ENCODE measurements at places on chromosomes 16 and 17. TPM values are rescaled to one million over a fixed set of nuclear protein-coding genes. Genes with fewer than 3 reads are reported as not detected.

DNA sequence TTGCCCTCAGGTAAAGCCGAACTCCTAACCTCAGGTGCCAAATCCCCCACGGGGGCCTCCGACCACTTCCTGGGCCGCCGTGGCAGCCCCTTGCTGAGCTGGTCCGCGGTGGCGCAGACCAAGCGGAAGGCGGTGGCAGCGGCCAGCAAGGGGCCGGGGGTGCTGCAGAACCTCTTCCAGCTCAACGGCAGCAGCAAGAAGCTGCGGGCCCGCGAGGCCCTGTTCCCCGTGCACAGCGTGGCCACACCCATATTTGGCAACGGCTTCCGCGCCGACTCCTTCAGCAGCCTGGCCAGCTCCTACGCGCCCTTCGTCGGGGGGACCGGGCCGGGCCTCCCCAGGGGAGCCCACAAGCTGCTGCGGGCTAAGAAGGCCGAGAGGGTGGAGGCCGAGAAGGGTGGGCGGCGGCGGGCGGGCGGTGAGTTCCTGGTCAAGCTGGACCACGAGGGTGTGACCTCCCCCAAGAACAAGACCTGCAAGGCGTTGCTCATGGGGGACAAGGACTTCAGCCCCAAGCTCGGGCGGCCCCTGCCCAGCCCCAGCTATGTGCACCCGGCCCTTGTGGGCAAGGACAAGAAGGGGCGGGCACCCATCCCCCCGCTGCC, 51.6 kb downstream of the ACTG1 start:
- peak; percentile 88 for DNase-seq

DNA sequence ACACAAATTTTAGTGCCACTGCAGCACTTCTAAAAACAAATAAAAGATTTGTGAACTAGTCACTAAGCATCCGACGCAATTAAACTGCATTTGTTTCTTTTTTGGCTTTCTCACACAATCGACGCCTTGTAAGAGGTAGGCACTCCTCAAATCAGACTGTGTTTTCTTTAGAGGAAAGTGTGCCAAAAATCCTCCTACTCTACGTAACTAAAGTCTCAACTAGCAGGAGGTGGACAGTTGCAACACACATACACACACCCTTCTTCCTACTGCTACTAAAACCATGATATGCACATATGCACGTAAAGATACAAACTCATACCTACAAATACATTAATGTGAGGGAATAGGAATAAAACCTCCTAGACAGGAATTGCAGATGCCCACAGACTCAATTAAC, 844.7 kb upstream of the SOX9 start:
- DNase-seq = no peak

GRCh38 chr16:19400711-19401110, 17.0 kb upstream of the TMC5 start:
- no peak for DNase-seq

- no peak for DNase-seq
Observed at GRCh38 chr16:7755347-7755882, 422.8 kb downstream of the RBFOX1 start.

DNA sequence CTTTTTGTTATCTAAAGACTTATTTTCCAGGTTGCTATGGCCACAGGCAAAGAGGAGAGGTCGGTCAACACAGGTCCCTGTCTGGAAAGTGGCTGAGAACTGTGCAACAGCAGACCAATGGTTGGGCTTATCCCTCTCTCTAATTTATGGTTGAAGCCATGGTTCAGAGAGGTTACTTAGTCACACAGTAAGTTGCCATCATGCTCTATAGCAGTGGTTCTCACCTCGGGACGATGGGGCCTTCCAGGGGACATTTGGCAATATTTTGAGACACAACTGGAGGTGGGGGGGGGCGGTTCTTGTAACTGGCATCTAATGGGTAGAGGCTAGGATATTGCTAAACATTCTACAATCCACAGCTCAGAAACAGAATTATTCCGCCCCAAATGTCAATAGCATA, 842 bp upstream of the LDAF1 start:
- no peak for DNase-seq

DNA sequence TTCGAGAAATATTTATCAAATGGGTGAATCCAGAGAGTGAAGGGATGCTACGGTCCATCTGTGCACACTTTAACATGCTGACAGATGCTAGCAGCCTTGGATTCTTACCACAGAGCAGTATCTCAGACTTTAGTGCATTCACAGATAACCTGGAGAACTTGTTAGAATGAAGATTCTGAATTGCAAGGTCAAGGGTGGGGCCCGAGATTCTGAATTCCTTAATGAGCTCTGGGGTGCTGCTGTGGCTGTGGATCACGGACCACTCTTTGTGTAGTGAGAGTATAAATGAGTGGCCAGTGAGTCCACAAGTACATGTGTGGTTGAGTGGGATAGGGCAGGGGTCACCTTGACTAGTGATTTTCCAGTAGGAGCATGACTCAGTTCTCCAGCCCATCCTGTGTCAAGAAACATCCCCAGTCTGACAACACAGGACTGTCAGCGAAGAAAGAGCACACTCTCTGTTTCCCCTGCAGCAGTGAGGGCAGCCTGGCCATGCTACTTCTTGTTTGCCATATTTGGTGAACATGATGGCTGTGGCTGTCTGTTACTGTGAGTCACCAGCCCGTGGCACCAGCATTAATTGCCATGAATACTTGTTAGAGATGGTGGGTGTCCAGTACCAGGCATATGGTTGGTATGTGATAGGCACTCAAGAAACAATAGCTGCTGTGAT, 13.0 kb upstream of the SALL1 start:
- no peak for DNase-seq

- DNase-seq = no peak
Observed at GRCh38 chr17:7346761-7347614, 5.0 kb upstream of the KCTD11 start.

DNA sequence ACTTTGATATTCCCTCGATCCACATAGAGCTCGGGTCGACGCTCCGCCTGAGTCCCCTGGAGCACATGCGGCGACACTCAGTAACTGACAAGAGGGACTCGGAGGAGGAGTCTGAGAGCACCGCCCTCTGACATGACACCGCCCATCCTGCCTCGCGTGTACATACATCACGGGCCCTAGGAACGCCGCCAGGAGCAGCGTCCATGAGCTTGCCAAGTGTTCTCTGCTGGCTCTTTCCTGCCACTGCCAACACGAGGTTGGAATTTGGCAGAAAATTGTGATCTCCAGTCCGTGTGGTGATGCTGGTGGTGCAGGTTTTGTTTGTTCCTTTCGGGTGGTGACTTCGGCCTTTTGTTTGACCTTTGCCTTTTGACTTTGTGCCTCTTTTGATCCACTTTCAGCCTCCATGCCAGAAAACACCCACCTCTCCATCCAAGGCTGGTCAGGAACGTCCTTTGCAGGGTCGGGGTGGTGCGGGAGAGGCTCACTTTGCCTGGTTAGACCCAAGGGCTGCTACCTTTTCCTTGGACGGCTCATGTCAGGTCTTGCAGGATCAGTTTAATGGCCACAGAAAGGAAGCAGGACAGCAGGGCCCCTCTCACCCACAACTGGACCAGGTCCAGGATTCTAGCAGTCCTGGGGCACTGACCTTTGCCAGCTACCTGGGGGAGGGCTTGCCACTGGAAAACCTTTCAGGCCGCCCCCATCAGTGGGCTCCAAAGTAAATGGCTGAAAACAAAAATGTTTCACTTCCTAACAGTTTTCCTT, 27.6 kb downstream of the ELAC2 start:
- DNase-seq = no peak

- DNase-seq = no peak
Observed at GRCh38 chr16:52546291-52547003, 496 bp downstream of the TOX3 start.

DNA sequence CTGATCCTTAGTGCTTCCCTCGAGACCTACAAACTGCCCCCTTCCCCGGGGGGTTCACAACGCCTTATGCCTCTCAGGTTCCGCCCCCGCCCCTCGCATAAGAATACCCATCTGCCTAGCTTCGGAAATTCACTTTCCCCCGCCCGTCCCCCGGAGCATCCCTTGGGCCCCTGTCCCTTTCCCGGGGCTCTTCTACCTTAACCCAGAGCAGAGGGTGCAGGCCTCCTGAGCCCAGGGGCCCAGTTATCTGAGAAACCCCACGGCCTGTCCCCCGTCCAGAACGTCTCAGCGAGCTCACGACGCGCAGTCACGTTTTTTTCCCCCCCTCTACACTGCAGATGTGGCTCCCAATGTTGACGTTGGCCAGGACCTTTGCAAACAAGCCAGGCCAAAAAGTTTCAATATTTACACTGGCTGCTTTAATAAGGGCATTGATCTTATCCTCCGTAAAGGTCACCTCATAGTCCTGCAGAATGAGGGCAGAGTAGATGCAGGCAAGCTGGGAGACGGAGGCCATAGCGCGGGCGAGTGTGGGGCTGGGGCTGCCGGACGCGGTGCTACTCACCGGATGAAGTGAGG, 1.4 kb upstream of the NBR1 start:
- no peak for DNase-seq

DNA sequence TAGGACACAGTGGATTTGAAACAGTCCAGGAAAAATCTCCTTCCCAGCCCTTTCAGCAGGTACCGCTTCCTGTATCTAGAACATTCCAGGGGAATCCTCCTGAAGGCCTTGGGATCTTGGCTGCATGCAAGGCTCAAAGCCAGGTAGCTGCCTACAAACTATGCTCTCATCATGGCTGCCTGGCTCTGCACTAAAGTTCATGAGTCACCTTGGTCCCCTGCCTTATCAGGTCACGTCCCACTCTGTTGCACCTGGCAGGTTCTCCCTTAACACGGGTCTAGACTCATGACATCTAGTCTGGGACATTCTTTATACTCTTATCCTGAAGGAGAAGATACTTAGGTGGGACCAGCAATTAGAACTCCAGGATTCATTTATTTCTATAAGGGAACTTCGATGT, 15.8 kb downstream of the FA2H start:
- DNase-seq = peak; percentile 46

- DNase-seq = no peak
Observed at GRCh38 chr16:12826559-12826958, 22.9 kb upstream of the CPPED1 start.

DNA sequence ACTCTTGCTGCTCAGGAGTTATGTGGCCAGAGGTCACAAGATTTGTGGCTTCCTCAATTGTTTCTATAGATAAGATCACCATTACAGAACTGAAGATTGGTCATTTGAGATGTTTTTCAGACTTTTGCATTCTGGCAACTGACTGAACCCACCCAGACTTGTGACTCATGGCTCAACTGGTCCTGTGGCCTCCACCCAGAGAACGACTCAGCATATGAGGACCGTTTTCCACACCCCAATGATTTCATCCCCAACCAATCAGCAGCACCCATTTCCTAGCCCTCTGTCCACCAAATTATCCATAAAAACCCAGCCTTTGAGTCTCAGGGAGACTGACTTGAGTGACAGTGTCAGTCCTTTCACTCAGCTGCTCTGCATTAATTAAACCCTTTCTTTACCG, 143.2 kb upstream of the ASIC2 start:
- DNase-seq = no peak

- no peak for DNase-seq
Observed at GRCh38 chr17:43479948-43480347, 3.8 kb upstream of the DHX8 start.

Gene SLC22A31
- total RNA-seq = not detected
